Fibroblast of the aortic adventitia (primary cell): ENCODE measurements at places on chromosomes 2 and 18. TPM values are rescaled to one million over a fixed set of nuclear protein-coding genes. Genes with fewer than 3 reads are reported as not detected.

PLA2R1 gene
- total RNA-seq, result 25.0 and 27.0 TPM in 2 replicates

CNTNAP5 gene
- total RNA-seq, result under 0.01 TPM in 1 of 2 replicates, not detected in the other

SLC23A3 gene
- 1.6 and 3.1 TPM in 2 replicates for total RNA-seq

IMPACT gene
- total RNA-seq, result 48.3 and 52.2 TPM in 2 replicates

PLGLB1 gene
- 1.5 and 4.9 TPM in 2 replicates for total RNA-seq

GAL3ST2 gene
- total RNA-seq, result 0.25 TPM in 1 of 2 replicates, not detected in the other

CNOT11 gene
- total RNA-seq, result 13.7 and 48.4 TPM in 2 replicates

MTCL1 gene
- 54.9 and 60.6 TPM in 2 replicates for total RNA-seq

UGT1A3 gene
- total RNA-seq, result not detected in 2 replicates

TCF23 gene
- total RNA-seq, result 2.3 TPM in 1 of 2 replicates, not detected in the other

RAX gene
- total RNA-seq, result not detected in 2 replicates

ASAP2 gene
- 37.1 and 76.4 TPM in 2 replicates for total RNA-seq

UGT1A4 gene
- total RNA-seq, result not detected in 2 replicates

BUB1 gene
- total RNA-seq, result 5.9 and 35.2 TPM in 2 replicates
